NT2/D1 (cell line): ENCODE measurements at places on chromosomes 16 and 17.

GRCh38 chr16:73485880-73486279 is 438.0 kb upstream of the ZFHX3 start:
- no peak for DNase-seq

GRCh38 chr17:6683730-6684459 is 29.3 kb downstream of the SLC13A5 start:
- DNase-seq, result no peak

- no peak for DNase-seq
These were observed 6.4 kb upstream of the GRN start for GRCh38 chr17:44338702-44339101.

GRCh38 chr16:31880322-31880979 is 6.8 kb downstream of the ZNF267 start:
- no peak for DNase-seq

GRCh38 chr16:12059216-12059769 is 82.8 kb downstream of the SNX29 start:
- DNase-seq, result no peak

- DNase-seq, result no peak
These were observed 61.1 kb upstream of the CPHXL start for GRCh38 chr16:75787440-75787839.

DNA sequence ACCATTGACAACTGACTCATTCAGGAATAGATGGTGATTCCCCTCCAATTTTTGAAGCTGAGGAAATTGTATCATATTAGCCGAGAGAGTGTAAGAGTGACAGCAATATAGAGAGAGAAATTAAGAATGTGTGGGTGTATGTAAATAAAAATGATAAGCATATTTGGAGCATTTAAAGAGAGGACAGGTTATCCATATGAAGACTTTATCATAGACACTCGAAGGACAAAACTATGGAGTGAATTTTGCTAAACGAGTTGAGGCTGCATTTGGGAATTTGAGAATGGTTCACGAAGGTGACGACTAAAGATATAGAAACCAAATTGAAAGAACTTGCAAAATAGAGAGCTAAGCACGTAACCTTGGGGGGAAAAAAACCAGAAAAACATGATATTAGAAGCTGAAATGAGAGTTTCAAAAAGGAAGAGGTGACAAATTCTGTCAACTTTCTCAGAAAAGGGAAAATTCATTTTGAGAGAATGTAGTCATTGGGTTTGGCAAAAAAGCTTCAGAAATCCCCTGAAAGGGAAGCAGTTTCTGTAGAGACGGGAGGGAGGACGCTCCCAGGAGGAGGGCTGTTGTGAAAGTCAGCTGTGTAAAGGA is 129.7 kb downstream of the KCNJ2 start:
- no peak for DNase-seq

DNA sequence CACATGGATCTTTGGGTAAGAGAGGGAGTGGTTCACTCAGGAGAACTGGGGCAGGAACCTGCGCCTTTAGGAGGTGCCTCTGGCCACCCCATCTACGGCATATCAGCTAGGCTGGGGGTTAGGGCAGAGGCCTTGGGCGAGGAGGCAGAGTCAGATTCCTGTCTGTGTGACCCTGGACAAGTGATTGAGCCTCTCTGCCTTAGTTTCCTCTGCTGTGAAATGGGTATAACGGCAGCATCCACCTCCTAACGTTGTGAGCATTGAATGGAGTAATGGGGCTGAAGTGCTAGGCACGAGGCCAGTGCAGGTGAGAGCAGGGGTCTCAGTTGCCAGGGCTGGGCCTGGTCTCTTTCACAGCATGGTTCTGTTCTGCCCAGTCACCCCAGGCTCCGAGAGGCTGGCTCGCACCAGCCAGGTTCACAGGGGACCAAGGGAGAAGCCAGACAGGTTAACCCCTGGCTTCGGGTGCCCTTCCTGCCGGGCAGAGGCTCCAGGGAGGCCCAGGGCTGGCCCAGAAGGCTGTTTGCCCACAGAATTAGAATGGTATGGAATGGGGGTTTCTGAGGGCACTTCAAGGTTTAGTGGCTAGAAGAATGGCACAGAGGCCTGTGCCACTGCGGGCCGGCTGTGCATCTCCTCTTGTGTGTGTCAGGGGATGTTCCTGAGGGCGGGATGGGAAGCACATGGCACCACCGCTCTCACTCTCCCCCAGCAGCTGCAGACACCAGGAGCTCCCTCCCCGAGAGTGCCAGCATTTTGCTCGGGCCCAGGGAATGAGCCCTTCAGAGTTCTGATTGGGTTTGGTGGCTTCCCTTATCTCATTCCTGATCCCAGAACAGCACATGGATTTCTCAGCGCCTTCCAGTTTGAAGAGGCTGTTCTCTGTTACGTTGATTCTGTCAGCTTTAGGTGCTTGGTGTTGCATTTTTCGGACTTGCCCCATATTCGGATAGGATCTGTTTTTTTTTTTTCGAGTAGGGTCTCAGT is 23.8 kb downstream of the UNC13D start:
- DNase-seq, result no peak

- DNase-seq, result no peak
These were observed 110.4 kb downstream of the CMIP start for GRCh38 chr16:81554979-81555378.

DNA sequence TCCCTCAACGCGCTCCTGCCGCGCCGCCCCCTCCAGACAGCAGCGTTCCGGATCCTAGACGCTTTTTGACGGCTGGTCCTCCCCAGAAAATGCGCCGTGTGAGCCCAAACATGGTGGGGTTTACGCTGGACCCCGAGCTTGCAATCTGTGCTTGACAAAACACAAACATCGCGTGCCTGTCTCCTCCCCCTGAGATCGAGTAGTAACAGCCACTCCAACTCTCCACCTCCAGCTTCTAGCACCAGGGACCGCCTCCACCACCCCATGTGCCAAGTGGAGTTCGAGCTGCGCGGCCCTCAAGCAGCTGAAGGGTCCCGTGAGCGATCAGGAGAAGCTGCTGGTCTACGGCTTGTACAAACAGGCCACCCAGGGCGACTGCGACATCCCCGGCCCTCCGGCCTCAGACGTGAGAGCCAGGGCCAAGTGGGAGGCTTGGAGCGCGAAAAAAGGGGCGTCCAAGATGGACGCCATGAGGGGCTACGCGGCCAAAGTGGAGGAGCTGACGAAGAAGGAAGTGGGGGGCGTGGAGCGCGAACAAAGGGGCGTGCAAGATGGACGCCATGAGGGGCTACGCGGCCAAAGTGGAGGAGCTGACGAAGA is 656 bp upstream of the GEMIN4 start:
- DNase-seq, result no peak

DNA sequence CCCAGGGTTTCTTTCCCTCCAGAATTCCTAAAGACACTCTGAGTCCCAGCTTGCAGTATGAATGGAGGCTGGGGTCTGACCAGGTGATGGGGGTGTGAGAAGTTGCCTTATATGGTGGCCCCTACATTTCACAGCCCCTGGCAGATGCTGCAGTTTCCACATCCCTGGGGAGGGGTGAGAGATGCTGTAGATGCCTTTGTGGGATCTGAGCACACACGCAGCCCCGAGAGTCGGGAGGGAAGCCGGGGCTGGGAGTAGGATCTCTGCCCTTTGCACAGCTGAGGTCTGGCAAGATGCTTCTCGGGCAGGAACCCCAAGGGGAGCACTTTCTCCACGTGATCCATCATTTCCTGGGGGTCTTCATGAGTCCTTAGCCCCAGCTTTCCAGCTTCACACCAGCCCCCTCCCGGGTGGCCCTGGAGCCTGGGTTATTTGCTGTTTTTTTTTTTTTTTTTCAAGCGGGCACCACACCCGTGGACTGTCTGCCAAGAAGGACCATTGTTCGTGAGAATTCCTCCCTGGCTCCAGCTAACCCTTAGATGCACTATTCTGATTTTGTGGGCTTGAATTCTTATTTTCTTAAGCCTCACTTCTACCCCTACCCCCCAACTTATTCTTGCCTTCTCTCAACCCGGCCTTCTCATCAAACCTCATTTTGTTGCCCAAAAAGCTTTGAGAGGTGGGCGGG is 50.6 kb downstream of the NTN1 start:
- DNase-seq, result no peak

- no peak for DNase-seq
These were observed 5.9 kb upstream of the CCDC57 start for GRCh38 chr17:82218349-82219075.

GRCh38 chr16:84823926-84824325 is 4.1 kb downstream of the CRISPLD2 start:
- DNase-seq, result no peak

- no peak for DNase-seq
These were observed 103.8 kb downstream of the CLEC16A start for GRCh38 chr16:11047939-11048800.

GRCh38 chr16:14548933-14549788 is 80.9 kb downstream of the PARN start:
- DNase-seq, result peak; percentile 9

DNA sequence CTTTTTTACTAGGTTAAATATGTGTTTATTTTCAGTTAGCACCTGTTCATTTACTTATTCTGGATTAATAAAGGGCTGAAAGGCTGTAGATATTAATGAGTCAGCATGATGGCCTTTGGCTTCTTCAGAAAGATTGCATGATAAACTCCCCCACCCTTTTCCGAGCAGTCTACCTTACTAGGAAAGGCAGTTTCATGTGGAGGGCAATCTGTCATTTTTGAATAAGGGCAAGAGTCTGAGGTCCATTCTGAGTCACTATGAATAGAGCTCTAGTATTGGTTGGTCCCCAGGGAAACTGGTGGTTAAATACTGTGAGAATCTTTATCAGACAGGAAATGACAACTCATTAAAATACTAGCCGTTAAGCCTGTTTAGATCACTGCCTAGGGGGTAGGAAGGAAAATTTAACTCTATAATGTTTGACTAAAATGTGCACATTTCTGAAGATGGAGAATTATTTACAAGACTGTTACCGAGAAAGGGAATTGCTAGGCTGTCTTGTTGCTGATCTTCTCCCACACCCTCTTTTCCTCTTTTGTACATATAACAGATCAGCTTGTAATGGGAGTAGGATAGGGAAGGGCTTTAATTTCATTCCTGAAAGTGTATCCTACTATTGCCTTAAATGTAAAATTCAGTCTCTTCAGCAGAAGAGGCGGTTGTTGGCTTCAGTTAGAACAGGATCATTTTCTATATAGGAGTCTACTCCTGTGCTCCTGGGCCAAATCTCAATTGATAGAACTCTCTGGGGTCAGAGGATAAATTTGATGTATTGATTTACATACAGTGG is 63.3 kb downstream of the TUBD1 start:
- no peak for DNase-seq

DNA sequence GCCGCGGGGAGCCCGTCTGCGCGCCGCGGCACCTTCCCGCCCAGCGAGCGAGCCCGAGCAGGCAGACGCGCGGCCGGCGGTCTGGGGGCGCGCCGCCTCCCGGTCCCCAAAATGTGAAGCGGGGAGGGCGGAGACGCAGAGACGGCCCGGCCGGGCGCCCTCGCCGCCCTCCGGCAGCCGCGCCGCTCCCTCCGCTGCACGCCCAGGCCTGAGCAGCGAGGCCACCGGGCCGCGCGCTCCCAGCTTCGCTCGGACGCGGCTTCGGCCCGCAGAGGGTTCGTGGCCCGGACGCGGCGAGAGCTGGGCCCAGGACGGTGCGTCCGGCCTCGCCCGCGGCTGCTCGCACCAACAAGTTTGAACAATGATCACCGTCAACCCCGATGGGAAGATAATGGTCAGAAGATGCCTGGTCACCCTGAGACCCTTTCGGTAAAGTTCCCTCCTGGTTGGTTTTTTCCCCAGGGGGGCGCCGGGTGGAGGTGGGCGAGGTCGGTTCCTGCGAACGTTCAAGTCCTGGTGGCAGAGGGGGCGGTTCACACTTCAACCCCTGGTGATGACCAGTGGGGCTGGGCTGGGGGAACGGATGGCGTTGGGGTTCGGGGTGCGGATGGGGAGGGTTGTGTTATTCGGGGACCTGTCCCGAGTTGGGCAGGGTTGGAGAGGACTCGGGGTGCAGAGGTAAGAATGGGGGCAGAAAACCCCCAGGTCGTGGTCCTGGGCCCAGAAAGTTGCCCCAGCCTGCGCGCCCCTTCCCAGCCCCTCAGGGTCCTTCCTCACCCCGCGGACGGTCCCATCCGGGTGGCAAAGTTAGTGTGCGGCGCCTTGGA is 678 bp downstream of the MGAT5B start:
- DNase-seq, result no peak

GRCh38 chr17:12683299-12683698 is 17.6 kb downstream of the MYOCD start:
- DNase-seq, result no peak

DNA sequence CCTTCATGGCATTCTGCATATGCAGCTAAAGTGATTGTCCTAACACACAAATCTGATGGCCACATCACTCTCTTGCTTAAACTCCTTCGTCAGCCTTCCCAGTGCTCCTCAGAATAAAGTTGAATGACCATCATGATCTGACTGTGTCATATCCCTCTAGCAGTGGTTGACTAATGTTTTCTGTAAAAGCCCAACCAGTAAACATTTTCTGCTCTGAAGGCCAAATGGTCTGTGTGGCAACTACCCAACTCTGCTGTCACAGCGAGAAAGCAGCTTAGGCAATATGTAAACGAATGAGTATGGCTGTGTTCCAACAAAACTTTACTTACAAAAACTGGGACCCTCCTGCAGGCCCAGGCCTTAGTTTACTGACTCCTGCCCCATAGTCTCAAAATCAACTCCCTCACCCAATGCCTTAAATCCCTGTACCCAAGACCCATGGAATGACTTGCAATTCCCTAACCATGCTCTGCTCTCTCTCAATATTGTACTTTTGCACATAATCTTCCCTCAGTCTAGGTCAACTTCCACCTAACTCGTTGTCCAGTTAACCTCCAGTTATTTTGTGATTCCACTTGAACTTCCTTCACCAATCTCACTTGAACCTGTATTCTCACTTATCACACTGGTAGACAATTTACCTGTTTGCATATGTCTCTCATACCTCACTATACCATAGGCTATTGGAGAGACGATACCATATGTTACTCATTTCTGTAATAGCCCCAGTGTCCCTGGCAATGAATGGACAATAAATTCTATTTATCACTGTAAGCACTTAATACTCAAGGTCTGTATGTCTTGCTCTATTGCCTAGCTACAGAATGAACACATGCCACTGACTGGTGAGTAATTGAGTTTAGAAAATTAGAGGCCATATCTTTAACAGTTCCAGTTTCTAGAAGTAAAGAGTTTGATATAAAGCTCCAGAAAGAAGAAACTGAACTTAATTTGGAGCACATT is 29.1 kb downstream of the TMEM100 start:
- DNase-seq, result no peak

GRCh38 chr17:5126719-5127488 is 11.1 kb downstream of the USP6 start:
- DNase-seq, result no peak

DNA sequence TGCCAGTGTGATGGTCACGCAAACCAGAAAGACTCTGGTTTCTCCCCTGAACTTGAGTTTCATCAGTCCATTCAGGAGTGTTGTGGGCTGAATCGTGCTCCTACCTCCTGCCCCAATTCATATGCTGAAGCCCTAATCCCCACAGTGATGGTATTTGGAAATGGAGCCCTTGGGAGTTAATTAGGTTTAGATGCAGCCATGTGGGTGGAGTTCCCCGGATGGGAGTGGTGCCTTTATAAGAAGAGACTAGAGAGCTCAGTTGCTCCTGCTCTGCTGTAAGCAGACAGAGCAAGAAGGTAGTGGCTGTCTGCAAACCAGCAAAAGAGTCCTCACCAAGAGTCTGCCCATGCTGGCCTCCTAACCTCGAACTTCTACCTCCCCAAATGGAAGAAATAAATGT is 160.3 kb upstream of the DYNLRB2 start:
- peak; percentile 30 for DNase-seq
